DMS53 (cell line): ENCODE measurements at places on chromosomes 3 and 15.

DNA sequence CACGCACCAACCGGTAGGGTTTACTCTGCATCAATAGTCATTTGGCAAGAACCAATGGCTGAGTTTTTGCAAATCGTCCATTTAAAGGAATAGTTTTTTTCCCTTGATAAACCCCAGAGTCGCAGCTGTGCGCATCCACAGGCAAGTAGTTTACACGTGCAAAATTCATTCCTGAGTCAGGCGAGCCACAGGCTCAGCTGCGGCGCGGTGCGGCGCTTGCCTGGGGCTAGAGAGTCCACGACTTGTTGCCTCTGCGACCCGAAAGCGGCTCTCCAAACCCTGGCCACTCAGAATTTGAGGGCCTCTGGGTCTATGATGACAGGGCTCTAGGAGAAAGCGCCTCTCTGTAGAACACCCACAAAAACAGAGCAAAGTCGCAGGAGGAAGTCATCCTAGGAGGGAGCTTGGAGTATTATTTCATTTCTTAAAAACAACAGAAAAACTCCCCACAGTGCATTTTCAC lies 36.7 kb downstream of the ZIC4 start:
- DNase-seq, result peak; percentile 51

DNA sequence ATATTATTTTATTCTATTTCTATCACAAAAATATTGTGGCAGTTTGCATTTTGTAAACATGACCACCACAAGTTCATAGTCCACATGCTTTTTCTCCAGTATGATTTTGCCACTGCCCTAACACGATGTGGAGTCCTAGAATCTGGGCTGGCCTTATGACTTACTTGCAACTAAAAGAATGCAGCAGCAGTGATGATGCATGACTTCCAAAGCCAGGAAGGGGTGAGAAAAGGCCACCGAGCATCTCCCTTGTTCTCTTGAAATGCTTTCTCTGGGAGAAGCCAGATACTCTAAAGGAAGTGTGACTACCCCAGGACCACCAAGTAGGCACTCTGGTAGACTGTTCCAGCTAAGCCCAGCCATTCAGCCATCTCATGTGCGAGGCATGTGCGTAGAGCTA lies 191.6 kb upstream of the MRPL3 start:
- DNase-seq, result no peak

GRCh38 chr3:52231502-52232278 lies 6.2 kb upstream of the TLR9 start:
- DNase-seq, result peak; percentile 67

- DNase-seq, result peak; percentile 51
These were observed 594 bp downstream of the CRELD1 start for GRCh38 chr3:9934235-9934621.

- no peak for DNase-seq
These were observed 126.5 kb downstream of the UBE2E2 start for GRCh38 chr3:23329471-23330105.

DNA sequence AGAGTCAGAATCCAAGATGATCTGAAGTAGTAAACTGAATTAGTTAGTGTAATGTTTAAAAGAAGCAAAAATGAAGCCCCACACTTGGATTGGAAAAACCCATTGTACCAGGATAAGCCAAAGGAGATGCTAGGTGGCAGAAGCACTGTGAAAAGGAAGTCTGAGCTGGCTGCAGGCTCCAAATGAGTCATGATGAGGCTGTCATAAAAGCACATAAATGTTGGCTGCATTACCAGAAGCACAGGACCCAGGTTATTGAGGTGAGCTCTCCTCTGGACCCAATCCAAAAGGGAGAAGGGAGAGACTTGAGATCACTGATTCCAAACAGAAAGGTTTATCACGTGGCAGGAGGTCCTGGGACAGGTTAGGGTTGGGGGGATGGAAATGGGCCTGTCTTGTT lies 3.2 kb upstream of the ACAN start:
- DNase-seq, result no peak

DNA sequence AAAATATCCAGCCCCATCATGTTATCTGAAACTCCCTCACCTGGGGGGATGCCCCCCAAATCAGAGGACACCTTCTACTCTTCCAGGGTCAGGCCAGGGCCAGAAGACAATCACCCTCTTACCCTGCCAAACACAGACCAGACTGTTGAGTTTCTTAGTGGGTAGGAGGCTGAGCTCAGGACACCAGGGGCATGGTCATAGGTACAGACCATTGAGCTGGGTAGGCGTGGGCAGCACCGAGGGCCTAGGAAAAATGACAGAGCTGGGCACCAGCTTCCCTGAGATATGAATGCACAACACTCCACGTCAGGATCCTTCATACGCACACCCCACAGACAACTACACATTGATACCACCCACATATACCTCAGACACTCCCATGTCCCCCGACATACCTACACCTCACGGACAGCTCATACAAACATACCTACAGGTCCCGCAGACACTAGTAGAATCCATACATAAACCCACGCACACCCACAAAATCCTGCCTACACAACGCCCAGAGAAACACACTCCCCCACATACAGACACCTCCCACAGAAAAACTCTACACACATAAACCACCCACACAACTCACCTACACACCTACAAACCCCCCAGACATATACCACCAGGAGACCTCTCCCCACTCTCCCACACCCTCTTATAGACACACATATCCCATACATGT lies 11.8 kb downstream of the AP3B2 start:
- DNase-seq, result no peak

- no peak for DNase-seq
These were observed 10.3 kb downstream of the PRR20G start for GRCh38 chr3:127277561-127277960.

GRCh38 chr15:82165948-82166376 lies 96.6 kb downstream of the EFL1 start:
- no peak for DNase-seq

DNA sequence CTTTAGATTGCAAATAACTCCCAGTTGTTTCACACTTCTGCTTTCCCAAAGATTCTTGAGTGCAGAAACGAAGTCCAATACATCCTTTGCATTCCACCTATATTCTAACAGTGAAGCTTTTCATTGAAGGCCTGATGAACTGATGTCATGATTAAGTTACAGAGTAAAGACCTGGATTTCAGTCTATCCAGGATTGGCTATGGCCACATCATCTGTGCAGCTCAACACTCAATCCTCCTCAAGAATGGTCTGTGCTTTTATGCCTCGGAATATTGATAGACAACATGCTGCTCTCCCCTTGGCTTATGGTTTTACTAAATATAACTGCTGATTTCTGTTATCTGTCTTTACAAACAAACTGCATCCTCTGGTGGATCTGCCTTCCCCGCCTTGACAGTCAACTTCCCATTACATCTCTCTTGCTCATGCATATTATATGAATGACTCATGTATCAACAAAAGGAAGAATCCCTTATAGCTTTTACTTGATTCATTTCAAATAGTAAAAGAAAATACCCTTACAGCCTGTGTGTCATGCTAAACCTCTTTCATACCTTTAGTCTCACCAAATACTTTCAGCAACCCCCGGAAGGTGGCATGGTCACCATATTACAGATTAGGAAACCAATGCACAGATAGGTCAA lies 59.5 kb downstream of the SCN11A start:
- no peak for DNase-seq

- DNase-seq, result no peak
These were observed 3.6 kb downstream of the POU1F1 start for GRCh38 chr3:87272718-87273341.

- DNase-seq, result no peak
These were observed 94.6 kb upstream of the IQSEC1 start for GRCh38 chr3:13167829-13168228.

DNA sequence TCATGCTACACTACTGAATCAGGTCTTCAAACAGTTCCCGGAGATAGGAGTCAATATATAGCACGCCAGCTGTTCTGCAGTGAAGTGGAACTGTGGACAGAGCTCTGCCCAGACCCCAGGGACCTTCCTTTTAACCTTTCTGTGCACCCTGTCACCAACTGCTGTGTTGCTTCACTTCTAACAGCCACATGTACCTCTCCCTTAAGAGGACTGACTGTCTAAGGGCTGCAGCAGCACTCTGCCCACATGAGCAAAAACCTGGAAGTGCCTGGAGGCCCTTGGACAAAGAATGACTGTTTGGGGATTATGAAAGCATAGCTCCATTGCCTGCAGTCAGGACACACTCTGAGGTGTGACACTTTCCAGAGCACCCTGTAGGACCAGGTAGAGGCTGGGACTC lies 88.3 kb upstream of the CTNNB1 start:
- no peak for DNase-seq

- DNase-seq, result no peak
These were observed 127.0 kb downstream of the PLOD2 start for GRCh38 chr3:146033950-146034349.

GRCh38 chr3:151008699-151009098 lies 36.2 kb upstream of the CLRN1 start:
- peak; percentile 35 for DNase-seq

DNA sequence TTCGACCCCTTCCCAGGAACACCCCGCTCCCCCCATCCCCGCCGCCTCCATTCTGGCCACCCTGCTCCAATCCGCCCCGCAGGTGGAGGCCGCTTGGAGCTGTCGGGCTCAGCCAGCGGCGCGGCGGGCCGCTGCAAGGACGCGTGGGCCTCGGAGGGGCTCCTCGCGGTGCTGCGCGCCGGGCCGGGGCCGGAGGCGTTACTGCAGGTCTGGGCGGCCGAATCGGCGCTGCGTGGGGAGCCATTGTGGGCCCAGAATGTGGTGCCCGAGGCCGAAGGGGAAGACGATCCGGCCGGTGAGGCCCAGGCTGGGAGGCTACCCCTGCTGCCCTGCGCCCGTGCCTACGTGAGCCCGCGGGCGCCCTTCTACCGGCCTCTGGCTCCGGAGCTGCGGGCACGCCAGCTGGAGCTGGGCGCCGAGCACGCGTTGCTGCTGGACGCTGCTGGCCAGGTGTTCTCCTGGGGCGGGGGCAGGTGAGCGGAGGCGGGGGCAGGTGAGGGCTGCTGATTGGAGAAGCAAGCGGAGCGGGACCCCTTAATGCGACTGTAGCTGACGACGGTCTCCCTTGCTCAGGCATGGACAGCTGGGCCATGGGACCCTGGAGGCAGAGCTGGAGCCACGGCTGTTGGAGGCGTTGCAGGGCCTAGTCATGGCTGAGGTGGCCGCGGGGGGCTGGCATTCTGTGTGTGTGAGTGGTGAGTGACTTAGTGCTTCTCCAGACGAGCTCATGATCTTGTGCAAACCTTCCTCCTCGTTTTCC lies 2.5 kb downstream of the RCCD1 start:
- peak; percentile 69 for DNase-seq
